NCI-H187 treated with DMSO at 0.1 percent for 48 hours (cell line): ENCODE measurements at places on chromosomes 11 and 22.

GRCh38 chr22:44459041-44459440 is 39.0 kb downstream of the RTL6 start:
- no peak for DNase-seq

DNA sequence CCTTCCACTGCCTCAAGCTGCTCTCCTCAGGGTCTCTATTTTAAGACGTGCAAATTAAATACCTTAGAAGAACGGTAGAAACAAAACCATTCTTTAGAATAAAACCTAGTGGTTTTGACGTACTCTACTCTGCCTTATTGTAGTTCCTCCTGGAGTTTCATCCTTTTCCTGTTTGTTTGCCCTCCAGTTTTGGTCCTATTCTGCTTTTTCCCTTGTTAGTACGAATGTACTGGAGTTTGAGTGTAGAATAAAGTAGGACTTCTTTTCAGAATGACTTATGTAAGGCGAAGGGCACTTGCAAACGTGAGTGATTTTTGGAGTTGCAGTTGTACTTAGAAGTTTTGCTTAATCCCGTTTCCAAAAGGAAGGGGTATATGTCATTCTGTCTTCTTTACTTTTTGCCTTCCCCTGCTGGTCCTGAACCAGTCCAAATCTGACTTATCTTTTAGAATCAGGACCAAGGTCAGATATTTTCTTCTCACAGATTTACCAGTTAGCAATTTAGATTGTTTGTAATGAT is 1.4 kb downstream of the SIK2 start:
- DNase-seq: no peak

DNA sequence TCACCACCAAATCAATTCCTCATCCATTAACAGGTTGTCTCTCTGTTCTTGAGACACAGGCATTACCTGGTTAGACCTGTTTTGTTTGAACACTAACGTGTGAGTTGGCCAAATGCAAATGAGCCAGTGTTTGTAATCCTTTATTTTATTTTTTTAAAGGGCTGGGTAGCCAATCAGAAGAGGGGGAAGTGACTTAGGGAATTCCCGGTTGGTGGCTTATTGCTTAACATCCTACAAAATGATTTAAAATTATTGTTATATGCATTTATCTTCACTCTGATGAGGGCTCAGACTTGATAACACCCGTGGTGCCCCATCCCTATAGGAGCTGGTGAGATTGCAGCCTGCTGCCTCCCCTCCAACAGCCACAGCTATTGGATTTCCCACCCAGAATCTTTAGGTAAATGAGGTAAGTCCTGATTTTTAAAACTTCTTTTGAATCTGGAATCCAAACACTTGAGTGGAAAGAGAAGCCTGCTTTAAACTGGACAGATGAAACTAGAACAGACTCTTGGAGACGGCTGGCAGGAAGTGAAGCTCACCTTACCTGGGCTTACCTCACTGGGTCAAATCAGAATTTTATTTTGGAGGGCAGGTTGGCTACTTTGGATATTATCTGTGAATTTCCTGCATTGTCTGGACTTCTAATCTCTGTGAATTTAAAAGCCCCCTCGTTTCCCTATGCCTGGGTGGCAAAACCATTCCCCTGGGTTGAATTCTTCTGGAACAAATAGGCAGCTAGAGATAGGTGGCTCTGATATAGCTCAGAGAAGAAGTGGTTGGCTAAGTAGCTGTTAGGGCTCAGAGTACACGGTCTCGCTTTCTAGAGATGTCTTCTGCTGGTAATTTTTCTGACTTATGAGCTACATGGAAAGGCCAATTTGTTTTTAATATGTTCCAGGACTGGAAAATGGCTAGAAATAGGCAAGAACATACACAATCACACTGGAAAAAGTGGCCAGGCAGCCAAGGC is at the start of gene EHF:
Gene EHF, plus strand, starts transcription at position 274 of the 973 bp plus-strand sequence. CDS start 21,538 bp downstream, outside the sequence.
- DNase-seq: no peak

DNA sequence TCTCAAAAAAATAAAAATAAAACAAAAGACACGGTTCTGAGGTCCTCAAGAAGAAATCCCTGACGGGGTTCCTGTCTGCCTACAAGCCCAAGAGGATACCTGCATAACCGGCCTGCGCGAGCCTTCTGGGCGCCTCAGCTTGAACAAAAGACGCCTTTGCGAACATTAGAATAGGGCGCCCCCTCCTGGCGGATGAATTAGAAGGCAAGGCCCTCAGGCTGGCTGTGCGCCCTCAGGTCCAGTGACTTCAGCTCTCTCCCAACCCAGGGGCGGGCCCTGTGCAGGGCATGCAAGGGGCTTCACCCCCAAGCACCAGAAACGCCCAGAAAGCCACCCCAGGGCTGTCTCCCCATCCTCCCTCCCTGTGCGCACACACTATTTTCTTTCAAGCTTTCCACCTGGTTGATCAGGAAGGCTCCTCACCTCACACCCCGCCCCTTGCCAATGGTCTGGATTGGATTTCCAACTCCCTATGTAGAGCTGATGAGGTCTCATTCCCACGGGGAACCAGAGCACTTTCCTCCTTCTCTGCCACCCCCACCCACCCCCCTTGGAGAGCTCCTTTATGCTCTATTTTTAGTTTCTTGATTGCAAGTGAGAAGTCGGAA is 273.3 kb downstream of the BUD13 start:
- peak; percentile 9 for DNase-seq

GRCh38 chr22:42256220-42256619 is 14.2 kb downstream of the TCF20 start:
- no peak for DNase-seq

DNA sequence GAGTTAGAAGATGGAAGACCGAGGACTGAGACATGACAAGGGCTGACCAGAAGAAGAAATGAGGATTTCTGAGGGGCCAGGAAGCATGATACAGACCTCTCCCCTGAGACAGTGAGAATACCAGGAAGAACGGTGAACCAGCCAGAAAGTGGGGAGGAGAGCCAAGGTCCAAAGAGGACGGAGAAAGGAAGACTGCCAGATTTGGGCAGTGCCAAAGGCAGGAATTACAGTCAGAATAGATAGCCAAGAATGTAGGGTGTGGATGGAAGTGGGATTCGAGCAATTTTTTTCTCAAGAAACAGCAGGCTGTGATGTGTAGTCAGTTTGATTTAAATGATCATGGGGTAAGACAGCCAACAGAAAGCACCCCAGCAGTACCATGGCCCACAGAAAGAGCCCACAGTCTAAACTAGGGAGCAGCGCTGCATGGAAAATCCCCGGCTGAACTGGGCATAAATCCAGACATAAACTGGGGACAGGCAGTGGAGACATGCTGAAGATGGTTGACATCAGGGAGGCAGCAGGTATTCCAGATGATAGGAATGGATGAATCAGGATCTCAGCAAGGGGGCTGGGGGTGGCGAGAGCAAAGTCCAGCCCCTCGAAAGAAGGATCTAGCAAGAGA is 67.3 kb upstream of the BARX2 start:
- DNase-seq: no peak

DNA sequence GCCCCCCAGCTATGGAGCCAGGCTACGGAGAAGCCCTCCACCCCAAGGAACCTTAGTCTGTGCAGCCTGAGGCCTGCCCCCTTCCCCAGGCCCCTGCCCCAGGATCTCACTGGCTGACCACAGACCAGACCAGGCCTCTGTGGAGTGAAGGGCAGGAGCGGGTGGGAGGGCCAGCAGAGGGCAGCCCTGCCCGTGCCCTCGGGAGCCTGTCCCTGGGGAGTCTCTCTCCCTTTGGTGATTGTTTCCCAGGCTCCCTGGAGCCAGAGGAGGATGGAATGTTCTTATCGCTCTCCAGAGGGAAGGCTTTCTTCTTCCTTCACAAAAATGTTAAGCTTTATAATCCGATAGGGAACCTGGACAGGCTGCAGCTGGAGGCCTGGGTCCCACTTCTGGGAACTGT is 455.3 kb downstream of the SOX6 start:
- no peak for DNase-seq

GRCh38 chr11:100981196-100981824 is 148.3 kb downstream of the PGR start:
- no peak for DNase-seq

DNA sequence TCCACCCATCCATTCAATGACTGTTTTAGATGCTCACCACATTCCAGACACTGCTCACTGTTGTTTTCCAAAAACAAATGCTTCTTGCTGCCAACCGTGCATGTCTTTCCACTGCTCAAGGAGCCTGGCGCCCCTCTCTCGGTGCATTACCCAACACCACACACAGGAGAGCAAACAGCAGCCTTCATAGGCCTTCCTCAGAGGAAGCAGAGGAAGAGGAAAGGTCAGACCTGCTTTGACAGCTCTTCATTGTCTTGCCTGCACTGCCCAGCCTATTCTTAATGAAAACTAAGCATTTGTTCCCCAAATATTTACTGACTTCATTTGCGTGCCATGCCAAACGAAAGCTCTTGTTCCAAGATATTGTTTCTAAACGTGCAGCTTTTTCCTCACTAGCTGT is 1129.2 kb downstream of the TBC1D22A start:
- no peak for DNase-seq

GRCh38 chr11:36081274-36081945 is 137.5 kb downstream of the LDLRAD3 start:
- DNase-seq: no peak

- no peak for DNase-seq
These were observed 21.3 kb downstream of the KCNC1 start for GRCh38 chr11:17755891-17756290.

DNA sequence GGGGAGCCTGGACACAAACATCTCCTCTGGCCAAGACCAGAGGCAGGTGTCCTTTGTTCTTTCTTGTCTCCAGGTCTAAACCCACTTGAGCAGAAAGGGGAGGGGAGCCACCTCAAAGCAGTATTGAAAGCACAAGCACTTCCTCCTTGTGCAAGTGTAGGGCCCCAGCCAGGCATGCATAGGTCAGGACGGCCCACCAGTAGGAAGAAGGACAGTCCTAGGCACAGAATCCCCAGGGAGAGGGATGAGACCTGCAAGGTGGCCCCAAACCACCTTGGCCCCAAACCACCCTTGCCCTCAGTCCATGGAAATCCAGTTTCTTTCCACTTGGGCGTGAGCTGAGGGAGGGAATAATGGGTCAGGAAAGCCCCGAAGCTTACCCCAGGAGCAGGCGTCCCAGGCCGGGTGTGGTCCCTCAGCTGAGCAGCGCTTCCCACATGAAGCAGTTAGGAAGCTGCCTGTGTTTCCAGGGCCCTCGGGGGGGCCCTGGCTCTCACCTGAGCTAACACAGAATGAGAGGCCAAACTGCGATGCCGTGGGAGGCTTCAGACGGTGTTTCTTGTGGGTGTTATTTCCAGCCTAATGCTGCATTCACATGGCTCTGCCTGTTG is 20.4 kb upstream of the IGSF9B start:
- DNase-seq: no peak

GRCh38 chr11:67276781-67277230 is 10.5 kb downstream of the GRK2 start:
- DNase-seq: no peak

- DNase-seq: no peak
These were observed 89.9 kb downstream of the PPP6R3 start for GRCh38 chr11:68550485-68550817.

GRCh38 chr11:84580428-84580827 is 1046.7 kb downstream of the DLG2 start:
- DNase-seq: no peak

GRCh38 chr11:64522843-64523380 is 68.1 kb upstream of the SLC22A12 start:
- DNase-seq: no peak

DNA sequence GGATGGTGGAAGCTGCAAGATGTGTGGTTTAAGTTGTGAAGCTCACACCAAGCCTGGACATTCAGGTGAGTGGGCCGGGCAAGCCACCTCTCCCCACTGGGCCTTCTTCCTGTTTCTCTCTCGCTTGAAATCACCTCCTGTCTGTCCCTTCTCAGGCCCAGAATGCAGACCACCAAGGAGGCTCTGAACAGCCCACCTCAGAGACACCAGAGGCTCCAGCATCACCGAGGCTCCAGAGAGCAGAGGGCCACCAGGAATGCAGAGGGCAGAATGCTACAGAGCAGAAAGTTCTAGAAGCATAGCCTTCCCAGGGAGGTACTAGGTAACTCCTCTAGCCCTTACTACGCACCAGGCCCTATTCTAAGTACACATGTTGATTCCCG is 14.8 kb upstream of the IL2RB start:
- no peak for DNase-seq

DNA sequence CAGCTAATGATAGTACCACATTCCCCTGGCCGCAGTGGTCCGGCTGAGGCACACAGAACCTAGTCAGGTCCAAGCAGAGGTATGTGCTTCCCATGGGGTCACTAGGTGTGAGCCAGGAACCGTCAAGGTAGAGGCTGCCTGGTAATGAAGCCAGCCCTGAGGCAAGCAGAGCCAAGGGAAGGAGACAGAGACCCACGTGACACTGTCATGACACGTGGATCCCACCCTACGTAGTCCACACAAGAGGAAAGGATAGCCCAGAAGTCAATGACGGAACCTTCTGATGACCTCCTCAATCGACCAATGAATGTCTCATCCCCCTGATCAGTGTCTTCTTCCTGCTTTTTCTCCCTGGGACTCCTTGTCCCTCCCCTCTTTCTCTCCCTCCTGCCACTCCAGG is 19.0 kb downstream of the A4GALT start:
- no peak for DNase-seq

DNA sequence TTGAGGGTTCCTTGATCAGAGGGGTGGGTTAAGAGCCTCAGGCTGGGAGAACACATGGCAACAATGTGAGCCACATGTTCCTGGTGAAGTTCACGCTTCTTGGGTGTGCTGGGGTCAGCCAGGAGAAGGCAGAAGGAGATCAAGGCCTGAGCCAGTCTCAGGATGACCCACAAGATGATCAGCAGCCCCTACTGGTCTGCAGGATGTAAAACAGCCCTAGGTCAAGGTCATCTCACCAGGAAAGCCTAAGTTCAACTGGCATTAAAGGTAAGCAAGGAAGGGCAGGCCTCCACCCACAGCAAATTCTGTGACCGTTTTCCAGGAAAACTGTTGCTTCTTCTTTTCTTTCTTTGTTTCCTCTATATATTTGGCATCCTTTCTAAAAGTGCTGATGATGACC is 156.7 kb upstream of the KIRREL3 start:
- no peak for DNase-seq

- DNase-seq: no peak
These were observed 1157.5 kb upstream of the RAG2 start for GRCh38 chr11:37755521-37755920.

- DNase-seq: no peak
These were observed 7.2 kb downstream of the RAB36 start for GRCh38 chr22:23152238-23153114.

GRCh38 chr11:94134651-94135512 is 6.2 kb downstream of the PANX1 start:
- DNase-seq: no peak

DNA sequence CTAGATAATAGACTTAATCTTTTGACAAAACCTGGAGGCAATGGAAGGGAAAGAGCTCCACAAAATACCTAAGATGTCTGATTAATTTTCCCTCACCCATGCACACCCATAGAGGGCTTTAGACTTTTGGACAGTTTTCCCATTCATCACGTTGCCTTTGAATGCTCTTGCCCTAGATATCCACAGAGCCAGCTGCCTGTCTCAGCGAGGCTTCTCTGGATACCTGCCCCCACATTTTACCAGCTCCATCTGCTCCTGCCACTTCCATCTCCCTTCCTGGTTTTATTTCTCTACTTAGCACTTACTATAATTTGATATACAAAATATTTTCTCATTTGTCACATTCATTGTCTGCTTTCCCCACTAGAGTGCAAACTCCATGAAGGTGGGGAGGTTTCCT is 136.8 kb downstream of the FDX1 start:
- DNase-seq: no peak
